Nephron progenitor cell (in vitro differentiated cells): ENCODE measurements at places on chromosomes 7 and 10.

GRCh38 chr10:30435073-30435422 is 1.1 kb downstream of the MAP3K8 start:
- no peak for DNase-seq

DNA sequence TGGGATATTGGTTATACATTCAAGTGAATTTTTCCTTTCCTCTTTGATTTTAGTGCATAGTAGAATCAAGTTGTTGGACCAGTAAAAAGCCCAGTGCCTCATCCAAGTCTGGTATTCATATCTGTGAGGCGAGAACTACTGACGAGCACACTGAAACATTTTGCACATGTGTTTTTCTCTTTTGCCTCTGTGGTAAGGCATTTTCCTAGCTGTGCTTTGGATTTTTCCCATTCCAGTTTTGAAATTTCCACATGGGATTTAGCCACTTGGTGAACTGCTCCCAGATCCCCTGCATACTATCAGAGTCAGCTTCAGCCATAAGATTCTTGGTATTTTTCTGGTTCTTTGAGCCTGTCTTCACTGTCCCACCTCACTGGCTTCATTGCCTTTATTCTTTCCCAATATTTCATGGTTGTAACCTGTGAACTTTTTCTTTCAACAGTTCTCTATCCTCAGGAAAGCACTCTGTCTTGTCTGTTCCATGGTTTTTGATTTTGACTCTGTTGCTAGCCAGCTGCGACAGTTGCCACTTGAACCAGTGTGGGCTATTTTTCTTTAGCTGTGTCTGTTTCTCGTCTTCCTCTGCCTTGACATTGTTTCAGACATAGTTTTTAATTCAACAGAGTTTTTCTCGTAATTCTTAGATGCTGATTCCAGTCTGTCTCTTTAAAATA is 239.0 kb downstream of the REEP3 start:
- no peak for DNase-seq

DNA sequence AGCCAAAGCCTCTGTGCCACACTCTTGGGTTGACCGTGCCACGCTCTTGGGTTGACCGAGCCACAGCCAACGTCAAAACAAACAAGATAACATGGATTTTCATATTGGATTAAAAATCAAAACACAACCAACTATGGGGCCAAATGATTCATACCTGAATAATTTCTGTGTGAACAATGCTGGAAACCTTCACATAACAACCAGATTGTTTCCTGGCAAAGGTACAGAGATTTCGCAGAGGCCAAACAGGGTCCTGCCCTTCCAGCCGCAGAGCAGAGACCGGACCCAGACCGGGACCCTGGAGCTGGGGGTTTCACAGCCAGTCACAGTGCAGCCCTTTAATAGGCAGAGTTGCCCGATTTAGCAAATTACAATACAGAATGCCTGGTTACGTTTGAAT is 40.5 kb downstream of the ITIH5 start:
- no peak for DNase-seq

- no peak for DNase-seq
Measured at GRCh38 chr7:16404636-16405035, 16.7 kb downstream of the CRPPA start.

GRCh38 chr10:27564880-27565279 is 60.8 kb downstream of the RAB18 start:
- no peak for DNase-seq

GRCh38 chr10:133002685-133003084 is 60.3 kb upstream of the CFAP46 start:
- DNase-seq, result no peak

DNA sequence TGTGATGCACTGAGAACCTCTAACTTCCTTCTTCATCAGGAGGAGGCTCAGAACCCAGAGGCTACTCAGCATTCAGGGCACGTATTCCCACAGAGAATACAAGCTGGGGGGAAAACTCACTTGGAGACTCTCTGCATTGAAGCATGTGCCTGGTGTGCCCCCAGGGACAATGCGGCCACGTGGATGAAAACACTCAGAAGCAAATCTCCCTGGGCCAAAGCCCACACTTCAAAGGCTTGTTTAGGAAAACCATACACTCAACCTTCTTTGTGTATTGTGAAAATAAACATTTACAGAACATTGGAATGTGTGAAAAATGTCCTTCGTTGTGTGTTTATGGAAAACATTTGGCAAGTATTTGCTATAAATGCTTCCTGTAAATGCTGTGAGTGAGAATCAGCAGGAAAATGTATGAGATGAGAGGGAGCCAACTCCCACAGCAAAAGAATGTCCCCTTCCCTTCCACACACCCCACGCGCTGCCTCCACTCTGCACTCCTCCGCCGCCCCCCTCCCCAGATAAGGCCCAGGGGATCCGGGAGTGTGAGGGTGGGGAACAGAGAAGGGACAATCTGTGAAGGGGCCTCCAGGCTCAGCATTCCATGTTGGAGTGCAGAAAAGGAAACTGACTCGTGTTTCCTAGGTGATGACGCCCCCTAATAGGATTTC is 339.5 kb downstream of the ELMO1 start:
- no peak for DNase-seq

- no peak for DNase-seq
Measured at GRCh38 chr10:102157224-102157623, 5.0 kb downstream of the NOLC1 start.

DNA sequence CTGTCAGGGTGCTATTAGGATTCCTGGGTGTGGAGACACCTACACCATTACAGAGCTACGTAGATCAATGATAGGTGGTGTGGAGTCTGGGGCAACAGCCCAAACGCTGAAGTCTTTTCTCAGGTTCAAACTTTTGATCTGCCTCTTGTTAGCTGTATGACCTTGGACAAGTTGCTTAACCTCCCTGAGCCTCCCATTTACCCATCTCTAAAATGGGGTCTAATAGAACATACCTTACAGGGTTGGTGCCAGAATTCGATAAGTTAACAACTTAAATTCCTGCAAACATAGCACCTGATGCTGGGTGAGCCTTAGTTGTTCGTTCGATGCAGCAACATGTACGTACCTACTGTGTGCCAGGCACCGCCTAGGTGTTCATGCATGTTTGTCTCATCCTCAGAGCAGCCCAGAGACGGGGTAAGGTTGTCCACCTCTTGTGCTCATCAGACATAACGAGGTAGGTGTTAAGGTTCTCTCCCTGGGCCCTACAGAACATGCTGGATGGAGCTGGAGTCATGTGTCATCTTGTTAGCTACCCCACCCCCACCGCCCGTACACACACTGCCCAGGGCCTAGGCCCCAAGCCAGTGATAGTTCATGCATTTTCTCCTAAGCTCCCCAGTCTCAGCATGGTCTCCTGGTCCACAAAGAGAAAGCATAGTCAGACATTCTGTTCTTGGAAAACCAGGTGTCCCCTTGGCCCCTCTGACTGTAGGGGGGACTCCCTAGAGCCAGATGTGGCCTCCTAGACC is 41.0 kb upstream of the SLC29A3 start:
- DNase-seq, result no peak

DNA sequence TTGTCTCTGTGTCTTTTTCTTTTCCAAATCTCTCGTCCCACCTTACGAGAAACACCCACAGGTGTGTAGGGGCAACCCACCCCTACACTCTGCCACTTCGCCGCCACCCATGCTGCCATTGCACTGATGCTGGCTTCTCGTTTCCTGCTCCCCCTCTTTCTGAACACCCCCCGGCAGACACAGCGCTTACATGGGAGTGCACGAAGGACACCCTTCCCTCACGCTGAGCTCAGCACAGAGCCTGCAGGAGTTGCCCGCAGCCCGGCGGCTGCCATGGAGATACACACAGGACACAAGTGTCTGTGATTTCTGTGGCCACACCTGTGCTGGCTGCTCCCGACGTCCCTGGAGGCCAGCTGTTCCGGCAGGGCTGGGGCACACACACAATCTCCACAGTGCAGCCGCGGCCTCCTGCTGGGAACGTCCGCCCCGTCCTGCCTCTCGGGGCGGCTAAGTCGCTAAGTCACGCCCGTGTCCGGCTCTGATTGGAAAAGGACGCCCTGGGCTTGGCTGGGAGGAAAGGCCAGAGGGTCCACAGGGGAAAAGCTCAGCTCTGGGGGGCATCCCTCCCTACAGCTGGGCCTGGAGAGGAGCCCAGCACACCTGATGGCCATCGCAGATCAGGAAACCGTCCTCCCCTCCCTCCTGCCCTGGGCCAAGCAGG is 349.8 kb downstream of the PTPRN2 start:
- no peak for DNase-seq

DNA sequence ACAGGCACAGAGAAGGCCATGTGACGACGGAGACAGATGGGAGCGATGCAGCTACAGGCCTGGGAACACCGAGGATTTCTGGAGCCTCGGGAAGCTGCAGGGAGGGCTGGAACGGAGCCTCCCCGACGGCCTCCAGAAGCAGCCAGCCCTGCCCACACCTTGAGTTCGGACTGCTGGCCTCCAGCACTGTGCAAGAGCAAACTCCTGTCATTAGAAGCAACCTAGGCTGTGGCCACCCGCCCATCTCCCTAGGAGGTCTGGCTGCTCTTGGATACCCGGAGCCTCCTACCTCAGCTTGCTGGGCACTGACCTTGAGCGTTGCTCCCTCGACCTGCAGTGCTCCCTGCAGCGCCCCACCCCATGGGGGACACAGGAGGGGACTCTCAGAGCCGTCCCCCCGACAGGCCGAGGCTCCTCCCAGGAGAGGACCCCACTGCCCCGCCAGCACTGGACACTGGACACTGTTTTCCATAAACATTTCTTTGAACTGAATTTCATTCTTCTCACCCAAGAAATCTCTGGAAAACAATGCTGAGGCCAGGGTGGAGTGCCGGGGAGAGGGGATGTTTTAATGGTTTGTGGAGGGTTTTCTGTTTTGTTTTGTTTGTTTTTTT is 22.5 kb upstream of the TNRC18 start:
- no peak for DNase-seq

DNA sequence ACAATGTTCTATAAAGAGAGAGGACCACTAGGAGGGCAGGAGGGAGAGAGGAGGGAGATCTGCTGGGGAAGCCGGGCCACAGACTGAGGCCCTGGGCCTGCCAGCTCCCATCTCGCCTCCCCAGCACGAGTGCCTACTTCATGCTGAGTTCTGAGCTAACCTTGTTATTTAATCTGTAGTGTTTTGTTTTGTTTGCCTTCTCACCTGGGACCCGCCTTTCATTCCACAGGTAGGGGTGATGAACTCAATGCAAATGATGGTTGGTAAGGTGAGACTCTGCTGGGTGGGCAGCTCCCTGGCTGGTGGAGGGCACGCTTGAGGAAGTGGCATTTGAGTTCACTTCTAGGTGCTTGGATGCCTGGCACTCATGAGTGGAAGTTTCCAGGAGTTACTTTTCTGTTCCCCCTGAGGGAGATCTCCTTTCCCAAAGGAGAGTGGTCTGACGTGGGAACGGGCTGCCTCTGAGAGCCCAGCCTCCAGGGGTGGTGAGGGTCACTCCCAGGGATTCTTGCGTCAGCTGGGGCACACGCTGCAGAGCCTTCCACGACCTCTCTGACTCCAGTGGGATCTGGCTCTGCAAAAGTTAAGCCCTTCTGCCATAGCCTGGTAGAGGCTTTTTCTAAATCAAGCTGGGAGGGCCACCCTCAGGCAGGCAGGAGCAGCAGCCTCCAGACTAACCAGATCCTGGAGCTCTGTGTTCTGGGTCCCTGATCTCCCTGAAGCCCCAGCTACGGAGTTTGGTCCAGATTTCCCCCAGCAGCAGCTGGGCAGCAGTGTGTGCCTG is 22.4 kb downstream of the UBTD1 start:
- no peak for DNase-seq

GRCh38 chr7:101952355-101953247 is 135.2 kb downstream of the CUX1 start:
- no peak for DNase-seq

DNA sequence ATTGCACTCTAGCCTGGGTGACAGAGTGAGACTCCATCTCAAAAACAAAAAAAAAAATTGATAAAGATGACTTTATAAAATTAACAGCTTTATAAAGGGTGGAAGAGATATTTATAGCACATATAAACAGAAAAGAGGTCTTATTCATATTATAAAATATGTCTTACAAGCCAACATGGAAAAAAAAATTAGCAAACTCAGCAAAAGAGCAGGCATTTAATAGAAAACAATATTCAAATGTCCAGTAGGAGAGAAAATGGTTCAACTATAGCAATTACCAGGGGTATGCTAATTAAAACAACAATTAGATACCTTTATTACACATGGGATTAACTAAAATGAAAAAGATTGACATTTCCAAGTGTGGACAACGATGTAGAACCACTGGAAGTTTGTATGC is 929.1 kb downstream of the REEP3 start:
- DNase-seq, result no peak

DNA sequence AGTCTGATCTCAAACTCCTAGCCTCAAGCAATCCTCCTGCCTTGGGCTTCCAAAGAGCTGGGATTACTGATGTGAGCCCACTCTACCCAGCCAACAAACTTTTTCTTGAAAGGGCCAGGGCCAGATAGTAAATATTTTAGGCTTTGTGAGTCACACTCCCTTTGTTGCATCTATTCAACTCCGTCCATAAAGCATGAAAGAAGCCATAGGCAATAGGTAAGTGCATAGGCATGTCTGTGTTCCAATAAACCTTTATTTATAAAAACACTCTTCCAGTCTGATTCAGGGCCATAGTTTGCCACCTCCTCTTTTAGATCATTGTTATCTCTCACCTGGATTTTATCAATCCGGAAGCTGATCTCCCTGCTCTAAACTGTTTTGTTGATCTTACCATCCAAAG is 105.6 kb upstream of the BMPER start:
- DNase-seq, result no peak

- no peak for DNase-seq
Measured at GRCh38 chr10:122664501-122664900, 35.1 kb downstream of the C10orf120 start.

DNA sequence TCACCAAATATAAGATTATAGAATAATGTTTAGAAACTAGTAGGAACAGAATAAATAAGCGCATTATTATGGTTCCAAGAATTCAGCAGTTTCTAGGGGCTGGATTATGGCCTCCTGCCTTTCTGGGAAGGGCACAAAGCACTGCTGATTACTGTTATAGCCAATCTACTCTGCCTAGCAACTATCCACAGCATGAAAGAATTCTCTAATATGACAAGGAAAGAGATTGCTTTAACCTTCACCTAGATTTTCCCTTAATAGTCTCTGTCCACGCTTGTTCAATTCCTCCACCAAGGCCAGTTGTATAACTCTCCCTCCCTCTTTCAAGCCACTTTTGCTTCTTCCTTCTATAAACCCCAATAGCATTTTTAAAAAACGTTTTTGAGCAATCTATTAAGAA is 1033.6 kb upstream of the LRRTM3 start:
- DNase-seq, result no peak

GRCh38 chr7:31688372-31688771 is 1.4 kb downstream of the PPP1R17 start:
- DNase-seq, result no peak

DNA sequence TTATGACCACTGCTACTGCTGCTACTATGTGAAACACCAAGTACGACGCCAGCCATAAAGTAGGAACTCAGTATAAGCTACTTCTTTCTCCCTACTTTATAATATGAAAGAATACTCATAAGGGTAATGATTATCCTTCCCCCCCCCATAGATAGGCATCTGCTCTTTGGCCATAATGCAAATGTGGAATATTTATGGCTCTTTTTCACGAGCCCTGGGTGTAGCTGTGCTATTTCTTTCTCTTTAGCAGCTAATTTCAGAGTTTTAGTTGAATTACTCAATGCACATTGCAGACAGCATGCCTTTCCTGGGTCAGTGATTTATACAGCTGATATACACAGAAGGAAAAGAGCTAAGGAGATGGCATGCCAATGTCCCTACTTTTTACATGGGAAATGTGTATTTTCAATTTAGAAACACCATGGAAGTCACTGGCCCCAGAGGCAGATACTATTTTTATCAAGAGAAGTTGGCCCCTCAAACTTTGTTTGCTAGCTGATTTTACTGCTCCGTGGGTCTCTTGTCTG is 234.1 kb upstream of the KIAA1217 start:
- DNase-seq, result no peak

- DNase-seq, result peak; percentile 98
Measured at GRCh38 chr10:133309100-133309719, 496 bp downstream of the ZNF511 start.

GRCh38 chr7:80770675-80771081 is 132.2 kb downstream of the CD36 start:
- DNase-seq, result no peak
